LHCN-M2 (cell line): ENCODE measurements at places on chromosomes 5 and 9.

GRCh38 chr5:14410394-14411201 is 171.0 kb upstream of the OTULINL start:
- no peak for DNase-seq

- DNase-seq, result no peak
Measured at GRCh38 chr5:143470120-143470519, 66.6 kb upstream of the NR3C1 start.

GRCh38 chr9:109258481-109259302 is 62.2 kb downstream of the EPB41L4B start:
- no peak for DNase-seq

DNA sequence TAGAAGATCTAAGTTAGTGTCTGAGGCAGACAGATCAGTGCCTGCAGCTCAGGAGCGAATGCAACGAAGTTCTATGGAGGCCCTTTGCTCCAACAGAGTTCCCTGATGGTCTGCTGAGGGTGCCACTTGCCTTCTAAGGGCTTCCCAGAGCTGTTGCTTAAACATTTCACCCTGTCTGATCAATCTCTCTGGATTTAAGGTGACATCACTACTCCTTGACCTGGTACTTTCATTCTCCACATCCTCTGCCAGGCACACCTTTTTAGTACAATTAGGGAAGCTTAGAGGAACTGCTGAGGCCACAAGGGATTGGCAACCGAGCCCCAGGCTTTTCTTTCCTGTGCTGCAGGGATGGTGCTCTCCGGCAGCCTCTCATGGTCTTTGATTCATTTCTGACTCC is 94.2 kb upstream of the IFNK start:
- DNase-seq, result no peak

GRCh38 chr5:150659360-150660107 is 1.5 kb upstream of the MYOZ3 start:
- no peak for DNase-seq

DNA sequence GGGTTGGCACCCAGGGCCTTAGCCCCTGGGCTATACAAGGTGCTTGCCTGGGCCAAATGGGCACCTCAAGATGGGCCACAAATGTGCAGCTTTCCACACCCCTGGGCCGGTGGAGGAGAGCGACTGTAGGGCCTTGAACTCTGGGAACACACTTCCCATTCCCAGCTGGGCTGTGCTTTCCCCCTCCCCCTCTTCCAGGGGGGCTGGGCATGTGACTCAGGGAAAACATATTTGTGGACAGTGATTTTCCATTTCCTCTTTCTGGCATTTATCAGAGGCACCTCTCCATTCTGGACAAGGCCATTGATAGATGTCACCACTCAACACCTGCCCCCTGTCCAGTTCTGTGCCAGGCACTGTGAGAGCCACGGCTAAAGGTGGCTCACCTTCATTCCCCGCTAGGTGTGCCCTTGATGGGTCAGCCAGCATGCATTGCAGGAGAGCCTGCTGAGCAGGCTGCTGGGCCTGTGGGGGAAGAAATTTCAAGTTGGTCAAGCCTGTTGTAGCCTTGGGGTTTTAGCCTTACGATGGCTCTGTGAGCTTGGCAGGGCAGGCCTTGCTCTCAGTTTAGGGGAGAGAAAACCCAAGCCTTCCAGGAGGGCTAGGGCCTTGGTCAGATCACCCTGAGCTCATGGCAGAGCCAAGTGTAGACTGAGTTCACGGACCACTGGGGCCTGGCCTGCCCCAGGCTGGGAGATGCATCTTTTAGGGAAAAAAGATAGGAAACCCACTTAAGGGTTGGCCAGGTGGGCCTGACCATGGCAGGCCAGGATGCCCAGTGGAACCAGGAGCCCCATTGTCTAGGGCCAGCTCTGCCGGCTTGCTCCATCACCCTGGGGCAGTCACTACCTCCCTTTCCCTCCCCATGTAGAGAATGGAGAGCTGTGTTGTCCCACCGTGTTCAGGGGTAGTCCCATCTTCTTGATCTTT is 113.9 kb downstream of the DAB2IP start:
- DNase-seq, result peak; percentile 68

DNA sequence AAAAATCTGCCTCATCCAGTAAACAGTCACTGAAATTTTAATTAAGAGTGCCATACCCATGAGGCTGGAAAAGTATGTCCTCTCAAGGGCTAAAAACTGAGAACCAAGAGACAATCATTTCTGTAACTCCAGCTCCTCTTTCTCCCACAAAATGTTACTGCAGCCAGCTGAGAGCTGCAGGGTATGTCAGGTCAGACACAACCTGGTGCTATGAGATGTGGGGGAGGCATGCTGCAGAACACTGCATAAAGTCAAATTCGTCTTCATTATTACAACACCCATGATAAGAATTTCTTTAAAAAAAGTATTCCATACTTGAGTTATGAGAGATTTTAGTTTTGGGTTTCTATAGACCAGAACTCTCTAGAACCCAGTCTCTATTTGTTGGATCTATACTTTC is 162.2 kb downstream of the CDC42SE2 start:
- DNase-seq, result no peak
